ENCODE measurements at places on chromosomes 6 and 20.

DNA sequence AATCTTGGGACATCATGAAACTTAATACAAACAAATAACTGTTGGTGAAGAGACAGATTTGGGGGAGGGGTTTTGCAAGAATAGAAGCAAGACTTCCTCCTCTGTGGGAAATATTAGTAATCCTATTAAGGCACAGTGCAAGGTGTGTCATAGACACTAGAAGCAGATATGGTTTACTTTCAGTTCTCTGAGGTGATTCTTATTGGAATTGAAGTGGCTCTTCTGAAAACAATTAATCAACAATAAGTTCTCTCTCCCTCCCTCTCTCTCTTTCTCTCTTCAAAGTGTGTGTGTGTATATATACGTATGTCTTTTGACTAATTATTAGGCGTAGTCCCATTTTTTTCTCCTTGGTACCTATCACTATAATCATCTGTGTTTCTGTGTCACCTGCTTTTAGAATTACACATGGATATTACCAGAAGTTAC lies 99.8 kb downstream of the HIVEP2 start:
- DNase-seq = peak; percentile 72

GRCh38 chr6:109239651-109240321 lies 142.5 kb downstream of the CD164 start:
- no peak for DNase-seq

- DNase-seq = no peak
Observed at GRCh38 chr6:89237158-89237557, 20.0 kb upstream of the GABRR1 start.

DNA sequence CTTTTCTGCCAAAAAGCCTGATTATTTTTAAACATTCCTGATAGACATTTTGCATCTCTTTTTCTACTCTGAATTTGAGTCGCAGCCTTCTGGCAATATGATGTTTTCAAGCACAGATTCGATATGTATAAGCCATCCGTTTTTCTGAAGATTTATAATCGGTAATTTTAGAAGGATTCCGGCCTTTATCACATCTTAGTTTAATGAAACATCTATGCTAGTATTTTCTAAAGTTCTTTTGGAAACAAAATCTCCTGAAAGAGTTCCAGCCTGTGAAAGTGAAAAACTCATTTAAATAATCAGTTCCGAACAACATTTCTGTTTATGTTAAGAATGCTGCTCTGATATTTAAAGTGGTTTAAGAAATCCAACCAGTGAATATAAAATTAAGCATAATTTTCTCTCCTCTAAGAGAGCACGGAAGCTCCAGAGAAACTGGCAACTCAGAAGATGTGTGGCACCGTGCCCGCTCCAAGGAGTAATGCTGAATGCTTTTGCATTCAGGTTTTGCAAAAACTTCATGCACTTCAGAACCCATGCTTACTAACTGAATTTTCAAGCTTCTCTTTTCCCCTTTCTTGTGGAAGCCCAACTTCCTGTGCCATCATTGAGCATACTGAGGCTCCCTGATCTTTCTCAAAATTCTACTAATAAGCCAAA lies 20.7 kb downstream of the NDUFAF4 start:
- no peak for DNase-seq

DNA sequence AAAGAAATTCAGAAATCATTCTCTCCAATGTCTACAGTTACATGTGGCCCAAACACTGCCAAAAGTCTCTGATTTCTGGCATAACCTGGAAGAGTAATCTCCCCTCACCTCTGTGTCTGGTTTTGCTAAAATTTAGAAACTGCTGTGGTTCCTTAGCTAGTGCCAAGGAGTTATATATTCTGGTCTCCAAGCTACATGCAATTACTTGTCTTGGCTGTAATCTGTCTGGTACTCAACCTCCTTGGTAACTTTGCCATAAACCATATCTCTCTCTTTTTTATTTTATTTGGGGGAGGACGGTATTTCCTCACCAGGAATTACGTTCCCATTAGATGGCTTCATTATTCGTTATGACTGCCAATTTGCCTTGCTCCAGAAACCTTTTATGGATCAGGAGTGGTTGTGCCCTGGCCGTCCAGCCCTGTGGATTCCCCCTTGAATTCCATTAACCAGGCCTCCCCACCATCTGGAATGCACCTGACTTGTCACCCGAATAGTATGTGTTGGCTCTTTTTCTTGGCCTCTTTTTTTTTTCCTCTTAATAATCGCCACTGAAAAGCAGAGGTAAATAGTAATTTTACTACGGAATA lies 400.0 kb downstream of the CD83 start:
- peak; percentile 61 for DNase-seq

DNA sequence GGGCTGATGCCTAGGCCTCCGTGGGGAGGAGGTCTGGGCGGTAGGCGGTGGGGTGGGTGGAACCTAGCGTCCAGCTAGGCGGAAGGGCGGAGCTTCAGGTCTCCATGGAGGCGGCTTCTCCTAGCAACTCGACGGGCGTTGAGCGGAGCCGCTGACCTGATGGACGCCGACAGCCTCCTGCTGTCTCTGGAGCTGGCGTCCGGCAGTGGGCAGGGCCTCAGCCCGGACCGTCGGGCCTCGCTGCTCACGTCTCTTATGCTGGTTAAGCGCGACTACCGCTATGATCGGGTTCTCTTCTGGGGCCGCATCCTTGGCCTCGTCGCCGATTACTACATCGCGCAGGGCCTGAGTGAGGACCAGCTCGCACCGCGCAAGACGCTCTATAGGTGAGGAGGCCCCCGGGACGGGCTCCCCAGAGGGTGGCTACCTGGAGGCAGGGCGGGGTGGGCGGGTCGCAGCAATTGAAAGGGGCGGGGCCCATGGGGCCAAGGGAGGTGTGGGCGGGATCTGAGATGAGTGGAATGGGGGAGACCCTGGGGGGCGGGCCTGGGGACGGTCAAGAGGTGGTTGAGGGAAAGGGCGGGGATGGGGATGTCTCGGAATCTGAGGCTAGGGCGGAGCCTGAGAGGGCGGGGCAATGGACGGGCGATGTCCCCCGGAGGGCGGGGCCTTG lies at the start of gene RSPH9:
TSS of gene RSPH9 (plus strand) at position 97 of the 673 bp plus-strand sequence. CDS start at position 160, 63 bp downstream.
- peak; percentile 25 for DNase-seq

DNA sequence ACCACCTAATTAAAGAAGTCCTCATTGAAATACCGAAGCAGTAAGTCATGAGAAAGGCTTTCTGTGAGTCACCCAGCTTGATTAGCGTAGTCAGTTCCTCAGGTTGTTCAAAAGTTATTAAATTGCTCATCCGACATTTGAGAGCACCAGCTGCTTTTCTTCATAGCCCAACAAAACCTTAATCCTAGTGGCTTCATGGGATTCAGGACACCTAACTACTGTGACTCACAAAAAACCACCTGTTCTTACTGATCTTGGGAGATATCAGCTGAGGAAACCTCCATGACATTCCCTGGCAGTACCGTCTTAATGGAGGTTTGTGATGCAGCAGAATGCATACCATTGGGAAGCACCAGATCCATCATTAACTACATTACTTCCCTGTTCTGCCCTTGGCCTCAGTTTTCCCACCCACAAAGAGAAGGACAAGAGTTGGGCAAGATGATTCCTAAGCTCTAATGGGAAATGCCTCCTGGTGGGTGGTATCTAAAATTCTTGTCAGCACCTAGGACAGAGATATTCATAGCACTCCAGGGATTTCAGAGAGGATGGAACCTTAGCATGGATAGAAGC lies 103.8 kb downstream of the KHDC1L start:
- DNase-seq = peak; percentile 71

GRCh38 chr6:142702501-142703460 lies 242.2 kb downstream of the HIVEP2 start:
- no peak for DNase-seq

DNA sequence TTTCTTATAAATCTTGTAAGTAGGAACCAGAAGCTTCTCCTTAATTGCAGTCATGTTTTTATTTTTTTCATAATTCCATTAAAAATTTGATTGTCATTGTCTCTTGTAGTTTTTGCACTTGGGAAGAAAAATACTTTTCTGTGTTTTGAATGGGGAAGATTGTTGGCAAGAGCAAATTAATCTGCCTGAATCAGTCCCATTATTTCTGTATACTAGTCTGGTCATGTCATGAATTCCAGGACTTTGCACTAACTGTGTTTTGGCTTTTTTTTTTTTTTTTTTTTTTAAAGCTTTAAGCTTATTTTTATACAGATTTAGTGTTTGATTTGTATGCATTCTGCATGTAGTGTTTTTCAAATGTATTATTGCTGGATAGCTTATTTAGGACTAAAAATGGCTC lies 47.6 kb downstream of the RALGAPB start:
- no peak for DNase-seq

- no peak for DNase-seq
Observed at GRCh38 chr6:41426438-41426851, 91.0 kb downstream of the NCR2 start.

- DNase-seq = peak; percentile 65
Observed at GRCh38 chr20:17497821-17498580, 33.2 kb downstream of the BFSP1 start.

- no peak for DNase-seq
Observed at GRCh38 chr6:3385660-3386151, 71.1 kb downstream of the SLC22A23 start.

DNA sequence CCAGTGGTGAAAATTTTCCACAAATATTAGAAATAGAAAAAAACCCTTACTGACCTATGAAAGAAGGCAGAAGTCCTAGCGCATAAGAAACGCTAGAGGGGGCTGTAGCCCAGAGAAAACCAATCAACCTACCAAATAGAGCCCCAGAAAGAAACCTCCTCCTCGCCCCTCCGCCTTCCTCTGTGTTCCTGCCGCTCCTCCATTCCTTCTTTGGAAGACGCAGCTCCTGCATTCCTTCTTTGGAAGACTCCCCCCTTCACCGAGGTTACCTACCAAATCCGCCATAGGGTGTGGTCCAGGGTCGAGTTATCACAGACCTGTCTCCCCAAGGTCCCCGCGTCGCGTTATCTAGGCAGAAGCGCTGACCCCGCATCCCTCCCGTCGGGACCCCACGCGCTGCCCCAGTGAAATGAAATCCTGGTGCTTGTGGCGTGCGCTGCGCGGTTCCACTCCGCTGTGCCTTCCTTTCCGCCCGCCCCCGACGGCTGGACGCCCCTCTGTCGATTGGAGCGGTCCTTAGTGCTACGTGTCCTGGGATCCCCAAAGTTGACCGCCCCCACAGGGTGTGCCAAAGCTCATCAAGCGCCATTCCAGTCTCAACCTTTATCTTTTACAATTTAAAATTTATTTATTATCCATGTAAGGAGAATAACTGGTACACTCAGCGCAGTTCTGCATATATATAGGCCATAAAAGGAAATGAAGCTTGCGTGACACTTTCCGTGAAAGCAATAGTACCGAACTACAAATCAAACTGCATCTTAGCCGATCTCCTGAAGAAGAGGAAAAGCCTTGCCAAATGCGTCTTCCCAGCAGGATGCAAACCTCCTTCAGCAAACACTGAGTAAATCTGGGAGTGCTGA lies 13.0 kb downstream of the RPP21 start:
- DNase-seq = peak; percentile 69

GRCh38 chr20:58513580-58514285 lies 1.5 kb downstream of the APCDD1L start:
- no peak for DNase-seq

DNA sequence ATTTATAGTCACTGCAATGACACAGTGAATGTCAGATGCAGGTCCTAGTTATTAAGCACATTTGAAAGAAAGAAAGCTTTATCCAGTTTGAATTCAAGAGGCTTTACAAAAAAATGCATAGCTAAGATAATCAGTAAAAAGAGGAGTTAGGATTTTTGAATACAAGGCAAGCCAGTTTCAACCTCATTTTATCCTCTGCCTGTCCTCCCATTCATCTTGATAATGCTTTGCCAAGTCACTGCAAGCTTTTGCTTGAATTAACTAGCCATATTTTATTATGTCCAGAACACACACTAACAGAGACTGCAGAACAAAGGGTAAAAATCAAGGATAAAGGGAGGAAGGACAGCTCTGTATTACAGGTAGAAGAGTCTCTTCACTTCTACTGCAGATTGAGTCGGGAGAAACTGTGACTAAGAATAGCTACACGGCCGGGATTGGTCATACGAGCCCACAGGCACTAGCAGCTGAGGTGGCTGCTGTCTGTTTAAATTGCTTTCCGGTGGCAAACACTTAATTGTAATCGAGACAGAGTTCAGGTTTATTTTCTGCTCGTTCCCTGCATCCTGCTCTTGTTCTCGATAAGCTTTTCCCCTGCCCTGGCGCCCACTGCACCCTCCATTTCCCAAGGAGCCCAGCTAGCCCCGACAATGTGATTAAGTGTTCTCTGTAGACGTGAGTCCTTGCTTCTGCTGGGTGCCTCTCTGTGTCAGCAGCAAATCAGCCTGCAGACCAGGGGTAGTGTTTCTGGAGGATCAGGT lies 30.5 kb upstream of the AKAP12 start:
- DNase-seq = peak; percentile 65

- no peak for DNase-seq
Observed at GRCh38 chr20:1793821-1794220, 101.4 kb upstream of the SIRPA start.

- peak; percentile 88 for DNase-seq
Observed at GRCh38 chr6:144898052-144898689, 613.0 kb downstream of the UTRN start.

DNA sequence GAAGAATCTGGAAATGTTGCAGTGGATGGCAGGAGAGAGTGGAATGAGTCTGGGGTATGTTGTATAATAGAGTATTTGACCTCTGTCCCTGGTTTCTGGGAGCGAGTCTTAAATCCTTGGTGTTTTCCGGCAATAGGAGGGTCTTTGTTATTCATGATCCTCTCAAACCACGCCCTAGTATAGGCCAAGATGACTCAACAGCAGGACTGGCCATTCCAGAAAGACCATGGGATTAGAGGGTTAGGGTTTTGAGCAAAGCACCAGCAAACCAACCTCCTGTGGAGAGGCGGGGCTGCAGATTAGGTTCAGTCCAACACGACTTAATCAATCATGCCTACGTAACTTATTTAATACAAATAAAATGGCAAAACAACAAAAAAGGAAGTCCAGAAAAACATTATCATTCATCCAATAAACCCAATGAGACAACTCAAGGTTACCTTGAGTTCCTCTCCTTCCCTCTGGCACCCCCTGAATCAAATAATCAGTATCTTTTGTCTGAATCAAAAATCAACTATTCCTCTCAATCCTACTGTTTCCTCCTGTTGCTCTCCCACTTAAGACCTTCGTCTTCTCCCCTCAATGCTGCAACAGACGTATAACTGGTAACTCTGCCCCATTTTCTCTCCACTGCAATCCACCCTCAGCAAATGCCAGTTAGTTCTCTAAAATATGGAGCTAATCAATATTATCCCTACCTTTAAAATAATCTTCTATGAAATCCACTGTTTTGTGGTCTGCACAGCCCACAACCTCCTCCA lies 15.5 kb downstream of the HUS1B start:
- no peak for DNase-seq

- DNase-seq = peak; percentile 28
Observed at GRCh38 chr20:20017844-20018185, 653 bp downstream of the NAA20 start.

- peak; percentile 32 for DNase-seq
Observed at GRCh38 chr6:106626485-106626884, 2.8 kb downstream of the RTN4IP1 start.

- no peak for DNase-seq
Observed at GRCh38 chr20:42703744-42704143, 486.0 kb downstream of the PTPRT start.

DNA sequence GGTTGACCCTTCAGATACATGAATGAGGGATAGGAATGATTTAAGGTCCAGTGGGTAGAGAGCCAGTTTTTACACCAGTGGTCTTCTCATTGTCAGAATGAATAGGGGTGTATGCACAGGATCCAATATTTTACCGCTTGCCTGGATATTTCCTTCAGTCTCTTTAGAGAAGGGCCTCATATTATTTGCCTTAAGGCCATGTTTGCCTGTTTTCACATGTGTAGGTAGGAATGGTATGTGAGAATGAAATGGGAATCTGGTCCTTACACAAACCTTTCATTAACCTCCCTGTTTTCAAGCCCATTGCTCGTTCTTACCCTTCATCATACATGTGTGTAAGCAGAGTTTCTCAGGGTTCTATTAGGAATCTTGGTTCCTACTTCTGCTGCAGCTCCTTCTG lies 62.4 kb downstream of the LIN28B start:
- no peak for DNase-seq
